ENCODE measurements at places on chromosomes 16 and 17. TPM values are rescaled to one million over a fixed set of nuclear protein-coding genes. Genes with fewer than 3 reads are reported as not detected.

The SLC16A6 gene
- polyA plus RNA-seq = not detected

The NPB gene
- not detected for polyA plus RNA-seq

- H3K4me1 ChIP-seq = no peaks in the 10 kb centered on the region
- no peaks in the 10 kb centered on the region for H3K27me3 ChIP-seq
- no peak overlapping the region for H3K4me3 ChIP-seq
- no peak for DNase-seq
Measured at GRCh38 chr17:72176951-72177660, 56.3 kb downstream of the SOX9 start.

The IGFALS gene
- polyA plus RNA-seq = not detected

GRCh38 chr17:48995304-48995973 lies 1.7 kb upstream of the IGF2BP1 start:
- peaks cover 8% of the 10 kb centered on the region for H3K36me3 ChIP-seq
- peak overlapping the region; percentile 82 for H3K4me3 ChIP-seq
- H3K27ac ChIP-seq = peak overlapping the region; percentile 79
- DNase-seq = no peak
- H3K27me3 ChIP-seq = peaks cover 70% of the 10 kb centered on the region

- no peaks in the 10 kb centered on the region for H3K36me3 ChIP-seq
- no peak overlapping the region for H3K4me3 ChIP-seq
- peaks cover 53% of the 10 kb centered on the region for H3K4me1 ChIP-seq
- no peaks in the 10 kb centered on the region for H3K27me3 ChIP-seq
- DNase-seq = no peak
Measured at GRCh38 chr16:81523387-81524115, 78.9 kb downstream of the CMIP start.
